Effector CD4-positive, alpha-beta T cell (primary cell): ENCODE measurements at places on chromosomes 1 and 21.

DNA sequence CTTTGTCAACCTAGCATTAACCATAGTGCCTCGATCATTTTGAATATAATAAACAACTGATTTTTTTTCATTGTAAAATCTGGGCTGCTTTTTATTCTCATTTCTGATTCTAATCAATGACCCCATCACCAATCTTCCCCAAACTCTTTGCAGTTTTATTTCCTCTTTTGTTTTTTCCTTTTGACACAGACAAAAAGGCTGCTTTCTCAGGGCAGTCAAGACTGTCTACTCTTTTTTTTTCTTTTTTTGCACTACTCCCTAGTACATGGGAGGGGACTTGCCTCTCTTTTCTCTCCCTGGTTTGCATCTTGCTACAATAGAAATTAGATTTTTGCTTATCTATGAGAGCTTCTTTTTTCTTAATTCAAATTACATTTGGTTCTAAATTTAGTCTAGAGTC lies 987.9 kb downstream of the ADGRL2 start:
- DNase-seq: no peak

DNA sequence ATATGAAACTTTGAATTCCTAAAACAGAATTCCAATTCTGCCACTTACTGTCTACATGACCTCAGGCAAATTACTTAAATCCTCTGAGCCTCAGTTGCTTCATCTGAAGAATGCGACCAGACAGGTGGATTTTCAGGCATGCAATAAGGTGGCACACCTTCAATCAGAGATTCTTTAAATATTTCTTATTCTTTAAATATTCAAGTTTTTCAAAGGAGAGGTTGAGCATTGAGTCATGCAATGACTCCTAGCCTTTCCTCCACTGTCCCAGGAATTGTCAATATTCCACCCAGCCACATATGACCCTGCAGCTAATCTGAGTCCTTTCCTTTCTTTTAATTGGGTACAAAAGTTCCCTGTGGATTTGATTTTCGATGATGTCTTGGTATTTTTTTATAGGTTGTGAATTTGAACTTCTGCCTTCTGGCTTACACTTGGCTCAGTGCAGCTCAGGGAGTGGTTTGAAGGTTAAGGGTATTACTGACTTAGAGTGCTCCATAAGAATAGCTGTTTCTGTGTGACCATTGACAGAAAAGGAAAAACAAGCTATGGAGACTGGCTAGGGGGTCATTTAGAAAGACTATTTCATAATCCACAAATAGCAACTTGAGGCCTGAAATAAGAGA lies 52.2 kb upstream of the PRDX6 start:
- DNase-seq: no peak

GRCh38 chr1:233376382-233377110 lies 49.0 kb downstream of the MAP3K21 start:
- DNase-seq: no peak

DNA sequence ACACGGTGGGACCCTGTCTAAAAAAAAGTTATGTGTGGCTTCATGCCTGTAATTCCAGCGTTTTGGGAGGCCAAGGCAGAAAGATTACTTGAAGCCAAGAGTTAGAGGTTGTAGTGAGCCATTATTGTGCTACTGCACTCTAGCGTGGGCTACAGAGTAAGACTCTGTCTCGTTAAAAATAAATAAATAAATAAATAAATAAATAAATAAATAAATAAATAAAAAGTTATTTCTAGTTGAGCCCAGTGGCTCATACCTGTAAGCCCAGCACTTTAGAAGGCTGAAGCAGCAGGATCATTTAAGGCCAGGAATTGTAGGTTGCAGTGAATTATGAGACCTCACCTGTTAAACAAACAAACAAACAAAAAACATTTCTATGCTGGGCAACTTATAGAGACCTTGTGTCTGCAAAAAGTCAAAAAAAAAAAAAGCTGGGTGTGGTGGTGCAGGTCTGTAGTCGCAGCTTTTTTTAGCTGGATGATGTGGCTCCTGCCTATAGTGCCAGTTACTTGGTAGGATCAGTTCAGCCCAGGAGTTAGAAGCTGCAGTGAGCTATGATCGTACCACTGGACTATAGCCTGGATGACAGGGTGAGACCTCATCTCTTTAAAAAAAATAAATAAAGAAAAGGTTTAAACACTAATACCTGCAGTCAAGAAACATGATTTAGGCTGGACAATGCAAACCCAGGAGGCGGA lies 25.6 kb downstream of the GON4L start:
- DNase-seq: no peak

DNA sequence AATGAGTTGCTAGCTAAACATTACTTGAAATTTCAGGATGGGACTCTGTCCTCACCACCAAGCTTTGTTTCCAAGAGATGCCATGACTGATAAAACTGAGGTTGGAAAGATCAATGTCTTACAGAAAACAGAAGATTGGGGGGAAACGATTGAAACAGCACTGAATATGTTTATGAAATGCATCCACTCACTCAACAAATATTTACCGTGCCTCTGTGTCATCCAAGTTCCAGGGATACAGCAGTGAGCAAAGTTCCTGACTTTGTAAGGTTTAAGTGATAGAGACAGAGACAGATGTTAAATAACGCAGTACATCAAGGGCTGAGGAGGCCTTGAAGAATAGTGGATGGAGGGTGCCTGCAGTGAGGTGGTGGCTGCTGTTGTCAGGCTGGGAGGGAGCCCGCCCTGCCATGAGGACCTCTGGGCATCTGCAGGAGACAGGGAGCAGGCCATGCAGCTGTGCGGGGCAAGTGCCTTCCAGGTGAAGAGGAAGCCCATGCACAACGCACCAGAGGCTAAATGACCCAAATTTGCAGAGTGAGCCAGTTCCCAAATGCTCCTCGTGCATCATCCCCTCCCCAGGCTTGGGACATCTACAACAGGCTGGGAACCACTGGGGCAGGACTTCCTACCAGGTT lies 108.0 kb downstream of the HLCS start:
- no peak for DNase-seq

DNA sequence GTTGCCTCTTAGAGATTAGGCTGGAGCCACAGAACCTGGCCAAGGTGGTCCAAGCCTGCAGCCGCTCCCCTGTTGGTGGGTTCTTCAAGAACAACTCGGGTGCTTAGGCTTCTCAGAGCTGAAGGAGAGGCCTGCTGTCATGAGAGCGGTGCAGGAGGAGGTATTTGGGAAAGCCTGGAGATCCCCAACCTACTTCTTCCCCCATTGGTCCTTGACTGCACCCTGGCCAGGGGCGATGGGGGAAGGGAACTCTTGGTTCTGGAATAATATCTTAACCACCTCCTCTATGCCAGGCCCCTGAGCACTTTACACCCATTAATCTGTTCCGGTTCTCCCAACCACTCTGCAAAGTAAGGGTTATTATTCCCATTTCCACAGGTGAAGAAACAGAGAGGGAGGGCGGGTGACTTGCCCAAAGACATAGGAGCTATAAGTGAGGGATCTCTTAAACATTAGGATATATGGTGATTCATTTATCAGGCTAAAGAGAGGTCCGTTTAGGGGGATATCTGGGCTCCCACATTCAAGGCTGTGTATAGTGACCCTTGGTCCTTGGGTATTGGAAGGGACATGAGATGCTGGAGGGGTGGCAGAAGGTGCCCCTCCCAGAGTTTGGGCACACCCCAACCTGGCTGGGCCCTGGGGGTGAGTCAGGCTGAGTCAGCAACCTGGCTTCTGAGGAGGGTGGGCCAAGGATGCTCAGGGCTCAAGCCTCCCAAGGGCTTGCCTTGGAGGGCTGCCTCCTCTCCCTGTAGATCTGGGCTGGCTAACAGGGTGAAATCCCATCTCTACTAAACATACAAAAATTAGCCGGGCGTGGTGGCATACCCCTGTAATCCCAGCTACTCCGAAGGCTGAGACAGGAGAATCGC lies 5.2 kb downstream of the TRNP1 start:
- DNase-seq: no peak

DNA sequence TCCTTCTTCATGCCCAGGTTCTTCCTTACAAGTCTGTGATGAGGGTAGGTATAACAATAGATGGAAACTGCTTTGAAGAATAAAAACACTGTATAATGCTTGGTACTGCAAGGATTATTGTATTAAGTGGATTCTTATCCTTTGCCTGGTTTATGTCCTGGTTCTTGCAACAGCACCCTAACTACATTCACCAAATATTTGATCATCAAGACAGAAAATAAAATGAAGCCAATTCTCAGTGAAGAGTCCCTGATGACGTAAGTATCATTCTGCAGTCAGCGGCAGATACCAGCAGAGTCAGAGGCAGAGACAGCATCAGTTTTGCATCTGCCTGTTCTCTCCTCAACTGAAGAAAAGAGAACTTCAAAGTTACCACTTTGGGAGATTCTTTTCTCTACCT lies 19.7 kb downstream of the ARHGEF11 start:
- DNase-seq: no peak

DNA sequence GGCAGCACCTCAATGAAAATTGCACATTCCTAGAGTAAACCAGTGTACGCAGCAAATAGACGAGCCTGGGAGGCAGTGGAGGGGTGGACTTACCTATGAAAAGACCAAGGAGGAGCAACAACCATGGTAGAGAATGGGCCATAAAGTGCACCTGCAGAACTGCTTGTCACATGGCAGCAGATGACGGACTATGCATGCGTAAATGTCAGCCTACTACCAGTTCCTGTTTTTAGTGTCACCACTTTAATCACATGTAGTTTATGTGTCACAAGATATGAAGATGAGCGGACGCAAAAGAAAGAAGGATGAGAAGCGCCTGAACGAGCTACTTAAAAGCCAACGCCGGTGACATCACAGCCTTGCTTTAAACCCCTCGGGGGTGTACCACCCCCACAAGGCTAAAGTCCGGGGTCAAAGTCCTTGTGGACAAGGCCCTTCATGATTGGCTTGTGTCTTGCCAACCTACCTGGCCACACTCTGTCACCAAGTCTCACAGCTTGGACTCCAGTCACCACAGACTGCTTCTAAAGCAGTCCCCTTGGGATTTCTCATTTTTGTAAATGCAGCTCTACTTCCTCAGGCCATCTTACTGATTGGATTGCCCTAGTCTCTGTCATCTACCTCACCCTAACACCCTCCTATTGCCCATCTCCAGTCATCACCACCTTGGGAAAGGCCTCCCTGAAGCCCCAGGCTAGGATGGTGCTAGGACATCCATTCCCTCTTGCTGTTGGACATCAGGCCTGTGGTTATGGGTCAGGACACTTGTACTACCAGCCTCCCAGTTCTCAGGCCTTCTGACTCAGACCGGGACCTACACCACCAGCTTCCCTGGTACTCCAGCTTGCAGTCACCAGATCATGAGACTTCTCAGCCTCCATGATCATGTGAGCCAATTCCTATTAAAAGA lies 6.0 kb upstream of the LY9 start:
- DNase-seq: no peak

DNA sequence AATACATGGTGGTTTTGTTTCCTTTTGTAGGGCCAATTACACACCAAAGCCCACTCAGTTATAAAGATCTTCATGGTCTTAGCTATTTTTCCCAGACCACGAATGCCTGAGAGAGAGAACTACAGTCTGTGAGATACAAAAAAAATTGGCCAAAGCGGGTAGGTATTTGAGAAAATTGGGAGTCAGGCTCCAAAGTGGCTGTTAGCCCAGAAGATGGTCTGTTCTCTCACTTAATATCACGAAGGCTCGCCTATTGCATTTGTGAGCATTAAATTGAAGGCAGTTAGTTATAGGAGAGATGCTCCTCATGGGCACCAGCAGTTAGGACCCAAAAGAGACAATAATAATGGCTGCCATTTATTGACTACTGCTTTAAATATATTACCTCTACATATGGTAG lies 342.7 kb downstream of the PLPP3 start:
- DNase-seq: no peak

DNA sequence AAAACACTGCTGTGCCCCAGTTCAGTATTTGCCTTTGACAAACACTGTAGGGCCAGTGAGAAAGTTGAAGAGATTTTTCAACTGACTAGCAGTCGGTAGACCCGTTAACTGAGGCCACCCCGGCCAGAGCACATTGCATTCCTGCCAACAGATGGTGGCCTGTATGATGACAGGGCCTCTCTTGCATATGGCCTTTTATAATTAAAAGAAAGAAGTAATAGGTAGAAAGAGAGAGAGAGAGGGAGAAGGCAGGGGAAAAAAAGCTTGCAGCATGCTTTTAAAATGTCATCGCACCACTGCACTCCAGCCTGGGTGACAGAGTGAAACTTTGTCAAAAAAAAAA lies 4.7 kb upstream of the C1orf174 start:
- DNase-seq: no peak

- DNase-seq: no peak
Observed at GRCh38 chr1:203206129-203206687, 19.7 kb upstream of the CHI3L1 start.

GRCh38 chr1:104120525-104120924 lies 370.8 kb downstream of the AMY1C start:
- no peak for DNase-seq

GRCh38 chr1:38117444-38117887 lies 70.9 kb upstream of the POU3F1 start:
- DNase-seq: no peak

DNA sequence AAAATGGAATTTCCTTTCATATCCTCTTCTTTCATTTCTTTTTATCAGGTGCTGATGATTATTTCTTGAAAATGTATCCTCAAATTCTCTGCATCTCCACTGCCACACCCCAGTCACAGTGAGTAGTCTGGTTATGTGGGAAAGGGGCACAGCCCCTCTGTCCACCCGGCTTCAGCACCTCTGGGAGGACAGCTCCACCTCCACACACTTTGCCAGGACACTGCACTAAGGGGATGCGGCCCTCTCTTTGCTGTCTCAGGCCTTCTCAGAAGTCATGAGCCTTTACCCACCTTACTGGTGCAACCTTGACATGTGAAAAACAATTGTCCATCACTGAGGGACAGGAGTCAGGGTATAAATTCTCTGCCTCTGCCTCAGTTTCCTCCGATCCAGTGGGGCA lies 433.1 kb downstream of the PCP4 start:
- no peak for DNase-seq

- no peak for DNase-seq
Observed at GRCh38 chr1:198064181-198064580, 92.6 kb upstream of the NEK7 start.

DNA sequence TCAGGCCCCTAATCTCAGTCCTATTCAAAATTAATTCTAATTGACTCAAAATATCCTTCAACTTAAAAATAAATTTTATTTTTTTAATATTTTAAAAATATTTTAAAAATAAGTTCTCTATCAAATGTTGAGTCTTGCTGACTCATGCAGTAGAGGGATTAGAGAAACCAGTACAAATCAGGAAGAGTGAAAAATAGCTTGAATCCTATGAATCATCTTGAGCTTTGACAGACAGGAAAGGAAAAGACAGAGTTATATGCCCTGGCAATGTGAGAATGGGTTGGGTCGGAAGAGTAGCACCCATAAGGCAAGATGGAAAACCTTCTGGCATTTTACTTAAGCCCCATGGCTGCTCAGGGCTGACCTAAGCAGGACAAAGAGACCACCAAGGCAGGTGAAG lies 346.6 kb upstream of the RUNX1 start:
- DNase-seq: no peak

- no peak for DNase-seq
Observed at GRCh38 chr1:112298558-112298957, 97.5 kb upstream of the CTTNBP2NL start.

- DNase-seq: no peak
Observed at GRCh38 chr1:243323491-243323890, 67.7 kb downstream of the SDCCAG8 start.
